Sigmoid colon (tissue), 7 donors: ENCODE measurements at places on chromosomes 6 and 20. TPM values are rescaled to one million over a fixed set of nuclear protein-coding genes. Genes with fewer than 3 reads are reported as not detected.

DNA sequence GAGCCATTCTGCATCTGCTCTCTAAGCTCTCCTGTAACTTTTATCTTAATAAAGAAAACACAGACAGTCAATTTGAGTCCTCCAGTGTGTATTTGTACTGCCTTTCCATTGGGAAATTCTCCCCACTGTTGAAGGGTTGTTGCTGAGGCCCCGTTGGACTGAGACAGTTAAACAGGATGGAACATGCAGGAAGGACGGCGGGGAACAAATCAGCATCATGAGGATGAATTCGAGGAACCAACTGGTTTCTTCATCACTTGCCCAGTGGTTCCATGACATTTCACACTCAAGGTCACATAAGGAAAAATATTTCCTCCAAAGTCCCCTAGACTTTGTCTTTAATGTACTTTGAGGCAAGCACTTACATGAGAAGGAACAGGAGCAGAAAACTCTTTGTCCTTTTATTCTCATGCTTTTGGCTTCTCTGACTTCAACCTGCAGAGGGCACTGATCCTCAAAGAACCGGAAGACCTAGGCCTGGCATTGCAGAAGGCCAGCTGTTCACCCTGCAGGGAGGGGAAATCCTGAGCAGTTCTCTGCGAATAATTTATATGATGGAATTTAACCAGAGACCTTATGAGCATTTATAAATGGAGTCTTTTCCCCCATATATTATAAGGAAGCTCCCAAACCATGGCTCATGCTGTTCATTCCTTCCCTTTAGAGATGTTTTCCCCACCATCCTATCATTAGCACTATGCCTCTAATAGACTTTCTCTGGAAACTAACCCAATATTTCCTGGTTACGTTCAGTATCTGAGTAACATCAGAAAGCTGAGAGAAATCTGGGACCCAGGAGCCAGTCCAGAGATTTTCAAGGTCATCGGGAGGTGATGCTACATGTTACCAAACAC lies 55.2 kb upstream of the ADGRF1 start:
- DNase-seq = peak; percentile 82

- DNase-seq = no peak
Measured at GRCh38 chr20:37437676-37438075, 83.4 kb upstream of the NNAT start.

GRCh38 chr6:8084586-8084985 lies 17.8 kb downstream of the EEF1E1 start:
- no peak for DNase-seq

DNA sequence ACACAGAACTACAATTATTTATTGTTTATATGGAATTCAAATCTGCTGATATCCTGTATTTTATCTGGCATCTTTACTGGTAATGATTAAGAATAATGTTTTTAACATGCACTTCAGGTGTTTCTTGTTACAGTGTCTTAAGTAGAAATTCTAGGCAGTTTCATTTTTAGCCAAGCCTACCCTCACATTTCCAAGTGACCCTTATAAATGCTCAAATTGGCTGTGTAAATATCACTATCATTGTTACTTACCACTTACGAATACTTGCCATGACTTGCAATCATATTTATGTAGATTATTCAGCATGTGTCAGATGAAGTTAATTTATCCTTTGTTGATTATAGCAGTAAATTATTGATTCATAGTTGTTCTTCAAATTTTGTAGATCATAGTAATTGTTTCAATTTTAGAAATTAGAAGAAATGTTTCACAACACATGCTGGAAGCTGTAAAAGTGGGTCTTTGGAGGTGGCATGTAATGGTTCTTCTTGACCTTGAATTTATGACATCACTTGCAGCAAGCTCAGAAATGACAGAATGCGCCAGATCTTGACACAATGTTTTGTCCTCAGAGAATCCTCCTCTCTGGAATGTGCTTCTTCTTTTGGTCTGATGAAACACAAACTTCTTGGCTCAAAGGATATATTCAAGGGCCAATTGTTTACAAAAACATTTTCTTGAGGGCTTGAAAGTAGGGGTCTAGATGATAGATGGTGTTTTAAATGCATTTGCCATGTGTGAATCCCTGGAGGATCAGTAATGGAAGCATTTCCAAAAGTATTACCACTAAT lies 471.8 kb downstream of the COL12A1 start:
- DNase-seq = no peak

GRCh38 chr6:321158-321438 lies 28.8 kb downstream of the DUSP22 start:
- peak; percentile 32 for DNase-seq

DNA sequence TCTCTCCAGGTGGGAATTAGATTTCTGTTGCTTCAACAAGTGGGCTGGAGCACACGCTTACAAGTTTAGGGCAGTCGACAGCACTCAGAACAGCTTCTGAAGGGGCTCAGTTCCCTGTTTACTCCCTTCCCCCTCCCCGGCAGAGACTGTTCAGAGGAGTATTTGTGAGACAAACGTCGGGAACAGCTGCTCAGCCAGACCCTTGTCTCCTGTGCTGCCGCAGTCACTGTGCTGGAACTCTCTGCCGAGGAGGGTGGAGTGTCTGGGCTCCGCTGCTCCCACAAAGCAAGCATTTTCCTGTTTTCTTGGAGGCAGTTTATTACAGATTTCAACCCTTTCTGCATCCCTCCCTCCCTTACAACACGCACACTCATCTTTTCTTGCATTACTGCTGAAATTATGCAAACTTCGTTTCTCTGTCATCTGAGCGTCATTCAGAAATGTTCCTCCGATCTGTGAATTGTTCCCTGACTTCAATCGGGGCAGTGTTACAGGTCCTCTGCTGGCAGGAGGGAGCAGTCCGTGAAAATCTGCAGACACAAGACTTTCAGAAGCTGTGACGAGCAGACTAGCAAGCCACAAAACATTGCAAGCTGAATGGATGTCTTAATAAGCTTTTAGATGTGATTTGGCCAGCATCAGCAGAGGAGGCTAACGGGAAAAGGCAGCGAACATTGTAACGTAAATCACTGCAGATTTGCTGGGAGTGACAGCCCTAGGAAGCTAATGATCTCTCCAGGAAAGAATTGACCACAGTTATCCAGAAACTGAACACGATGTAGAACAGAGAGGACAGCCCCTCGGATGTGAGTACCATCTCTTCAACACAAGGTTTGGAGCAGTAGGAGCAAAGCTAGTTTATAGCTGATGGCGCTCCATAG lies 76.2 kb downstream of the LYRM2 start:
- no peak for DNase-seq

GRCh38 chr6:124741341-124741740 lies 220.9 kb upstream of the RNF217 start:
- DNase-seq = no peak

DNA sequence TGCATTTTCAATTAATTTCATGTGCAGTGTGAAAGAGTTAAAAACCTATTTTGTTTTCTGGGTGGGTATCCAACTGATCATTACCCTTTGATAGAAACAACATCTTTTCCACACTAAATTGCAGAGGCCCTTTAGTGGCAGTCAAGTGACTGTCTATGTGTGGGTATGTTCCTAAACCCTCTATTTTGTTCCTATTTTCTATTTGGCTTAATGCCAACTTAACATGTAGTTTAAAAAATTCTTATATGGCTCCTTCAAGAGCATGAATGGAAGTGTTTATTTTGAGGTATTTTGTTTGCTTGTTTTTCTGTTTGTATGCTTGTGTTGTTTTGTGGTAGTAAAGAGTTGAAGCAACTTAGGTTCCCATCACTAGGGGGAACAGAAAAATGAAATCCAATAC lies 19.9 kb downstream of the TREM1 start:
- DNase-seq = no peak

- no peak for DNase-seq
Measured at GRCh38 chr6:157116426-157116825, 206.9 kb downstream of the TMEM242 start.

DNA sequence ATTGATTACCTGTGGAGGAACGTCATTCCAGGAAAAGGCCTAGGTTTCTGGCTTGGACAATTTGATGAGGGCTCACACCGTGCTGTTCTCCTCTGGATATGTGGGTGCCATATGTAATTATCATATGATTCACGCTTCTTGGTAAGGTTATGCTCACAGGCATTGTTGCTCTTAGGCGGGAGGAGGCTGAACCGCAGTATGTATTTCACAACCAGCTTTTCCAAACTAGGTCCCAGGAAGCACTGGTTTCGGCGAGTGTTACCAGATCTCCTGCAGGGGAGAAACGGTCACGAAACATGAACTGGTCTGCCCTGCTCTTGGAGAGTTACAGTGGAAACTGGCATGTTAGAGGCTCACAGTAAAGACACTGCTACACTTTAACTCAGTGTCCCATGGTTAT lies 793 bp upstream of the FAM50B start:
- DNase-seq = no peak

- no peak for DNase-seq
Measured at GRCh38 chr20:60104993-60105803, 147.0 kb downstream of the CDH26 start.

GRCh38 chr6:52937908-52938307 lies 28.4 kb upstream of the GSTA3 start:
- no peak for DNase-seq

DNA sequence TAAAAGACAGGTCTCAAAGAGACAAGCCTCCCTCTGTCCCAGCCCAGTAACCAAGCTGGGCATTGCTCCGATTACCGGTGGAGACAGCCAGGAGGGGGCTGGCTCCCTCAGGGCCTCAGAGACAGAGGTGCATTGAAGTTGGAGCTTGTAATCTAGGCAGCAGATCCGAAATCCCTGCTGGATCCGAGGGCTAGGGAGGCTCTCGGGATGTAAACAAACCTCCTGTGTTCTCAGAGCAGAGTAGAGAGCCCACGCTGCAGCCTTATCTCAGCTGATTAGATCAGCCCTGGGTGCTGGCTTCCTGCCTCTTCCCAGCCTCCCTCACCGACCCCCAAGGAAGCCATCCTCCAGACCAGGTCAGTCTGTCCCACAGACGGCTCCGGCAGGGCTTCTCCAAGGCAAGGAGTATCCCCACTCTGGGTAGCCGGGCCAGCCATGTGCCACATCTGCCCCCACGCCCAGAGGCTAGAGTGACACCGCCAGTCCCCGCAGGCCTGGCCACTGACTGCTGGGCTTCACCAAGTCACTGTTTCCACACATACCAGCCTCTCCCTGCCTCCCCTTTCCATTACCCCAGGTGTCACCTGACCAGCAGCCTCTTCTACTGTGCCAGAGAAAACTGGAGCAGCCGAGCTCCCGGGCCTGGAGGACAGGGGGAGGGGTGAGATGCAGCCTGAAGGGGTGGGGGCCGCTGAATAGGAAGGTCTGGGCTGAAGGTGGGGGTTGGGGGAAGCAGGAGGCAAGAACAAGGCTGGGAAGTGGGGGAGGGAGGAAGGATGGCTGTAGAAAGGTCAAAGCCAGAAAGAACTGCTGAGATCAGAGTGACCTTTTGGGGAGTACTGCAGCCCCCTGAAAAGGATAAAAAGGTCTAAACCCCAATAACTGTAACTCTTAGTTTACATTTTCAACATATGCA lies 6.0 kb downstream of the SDC4 start:
- DNase-seq = peak; percentile 89

DNA sequence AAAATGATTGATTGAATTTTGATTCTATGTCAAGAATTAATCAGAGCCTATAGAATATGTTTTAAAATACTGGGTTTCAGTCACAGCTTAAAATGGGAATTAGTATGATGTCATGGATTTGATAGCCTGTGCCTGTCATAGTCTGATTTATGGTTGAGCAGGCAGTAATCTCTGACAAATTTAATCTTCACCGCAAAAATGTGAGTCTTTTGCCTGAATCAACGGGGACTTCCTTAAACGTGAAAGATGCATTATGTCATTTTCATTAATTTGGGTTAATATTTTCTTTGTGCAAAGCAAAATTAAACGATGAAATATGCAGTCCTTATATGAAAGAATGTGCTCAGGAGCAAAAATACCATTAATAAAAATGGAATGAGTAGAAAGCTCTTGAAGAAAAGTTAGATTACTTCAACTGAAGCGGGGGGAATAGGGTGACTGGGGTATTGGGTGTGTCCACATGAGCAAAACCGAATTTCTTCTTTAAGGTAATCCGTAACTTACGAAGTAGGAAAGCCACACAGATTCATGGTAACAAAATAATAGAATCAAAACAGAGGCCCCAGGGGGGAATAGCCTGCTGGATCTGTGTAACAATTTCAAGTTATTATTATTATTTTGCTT lies 339.6 kb upstream of the NOX3 start:
- no peak for DNase-seq

DNA sequence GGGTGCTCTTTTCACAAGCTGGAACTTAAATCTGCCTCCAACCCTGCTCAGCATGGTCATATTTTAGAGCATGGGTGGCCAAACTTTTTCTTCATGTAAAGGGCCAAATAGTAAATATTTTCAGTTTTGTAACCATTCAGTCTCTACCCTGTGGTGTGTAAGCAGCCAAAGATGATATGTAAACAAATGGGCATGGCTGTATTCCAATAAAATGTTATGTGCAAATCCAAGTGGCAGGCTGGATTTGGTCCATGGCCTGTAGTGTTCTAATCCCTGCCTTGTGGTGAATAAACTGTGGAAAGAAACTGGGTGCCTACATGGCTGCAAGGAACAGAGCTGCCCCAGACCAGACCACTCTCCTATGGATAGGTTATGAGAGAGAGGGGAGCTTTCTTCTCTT lies 32.7 kb downstream of the OGFRL1 start:
- no peak for DNase-seq

DNA sequence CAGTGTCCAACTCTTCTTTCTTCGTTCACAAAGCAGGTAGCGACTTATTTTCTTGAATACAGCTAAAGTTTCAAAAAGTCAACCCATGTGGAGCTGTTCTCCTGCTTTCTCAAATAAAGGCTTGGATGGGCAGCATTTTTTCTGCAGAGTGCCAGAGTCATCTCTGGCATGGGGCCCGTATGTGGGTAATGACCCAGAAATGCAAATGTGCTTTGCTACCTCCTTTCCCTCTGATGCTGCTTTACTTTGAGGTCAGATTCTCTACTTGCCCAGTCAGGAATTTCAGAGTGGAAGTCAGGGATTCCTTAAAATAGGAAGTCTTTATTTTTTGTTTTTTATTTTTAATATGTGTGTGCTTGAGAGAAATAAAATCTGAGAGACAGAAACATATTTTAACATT lies 4.9 kb downstream of the NKAIN2 start:
- DNase-seq = no peak

- no peak for DNase-seq
Measured at GRCh38 chr6:66865771-66866170, 1158.7 kb upstream of the EYS start.

The KCNG1 gene
- 5.3 TPM for total RNA-seq

The IL17F gene
- total RNA-seq = not detected

The TLDC2 gene
- not detected for total RNA-seq

The FOXS1 gene
- total RNA-seq = not detected

The ADAM33 gene
- 49.9 TPM for total RNA-seq

The RGS17 gene
- 0.16 TPM for total RNA-seq
